Activated CD4-positive, alpha-beta T cell treated with anti-CD3 and anti-CD28 coated beads for 24 hours (primary cell): ENCODE measurements at places on chromosomes 7 and 10.
A peak's percentile ranks its signal among the peaks of the same experiment; 100 is the strongest.

DNA sequence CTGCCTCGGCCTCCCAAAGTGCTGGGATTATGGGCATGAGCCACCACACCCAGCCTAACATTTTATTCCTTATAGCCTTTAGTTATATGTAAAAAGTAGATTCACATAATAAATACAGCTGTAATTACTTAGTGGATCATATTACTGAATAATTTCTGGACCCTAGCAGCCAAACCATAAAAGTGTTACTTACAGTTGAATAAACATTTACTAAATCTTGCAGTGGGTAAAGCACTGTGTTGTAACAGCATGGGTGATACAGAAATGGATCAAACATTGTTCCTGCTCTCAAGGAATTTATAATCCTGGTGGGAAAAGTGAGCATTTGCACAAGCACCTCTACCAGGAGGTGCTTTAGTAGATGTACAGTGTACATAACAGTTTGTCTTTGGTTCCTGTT is 25.0 kb downstream of the BPGM start:
- no peak for DNase-seq

- no peak for DNase-seq
These were observed 2.6 kb upstream of the KAT6B start for GRCh38 chr10:74823791-74824183.

DNA sequence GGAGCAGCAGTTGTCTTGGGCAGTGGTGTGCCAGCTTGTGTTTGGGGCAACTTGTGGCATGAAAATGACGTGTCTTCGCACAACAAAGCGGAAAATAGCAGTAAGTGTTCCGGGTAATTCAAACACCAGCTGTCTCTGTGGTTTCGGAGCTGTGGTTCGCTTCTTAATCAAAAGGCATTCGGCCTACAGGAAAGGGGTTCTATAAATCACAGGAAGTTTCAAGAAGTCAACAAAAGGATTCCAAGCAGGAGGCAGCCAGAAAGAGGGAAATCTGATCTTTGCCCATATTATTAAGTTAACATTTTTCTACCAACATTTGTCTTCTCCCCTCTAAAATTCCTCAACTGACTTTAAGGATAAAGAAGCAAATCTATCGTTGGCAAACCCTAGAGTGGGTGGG is 353.4 kb downstream of the FGFR2 start:
- DNase-seq = no peak

- DNase-seq = peak; percentile 34
These were observed 22.7 kb downstream of the AP5Z1 start for GRCh38 chr7:4797858-4798705.

GRCh38 chr7:44087911-44088838 is 5.8 kb upstream of the POLM start:
- DNase-seq = no peak

- DNase-seq = no peak
These were observed 15.9 kb upstream of the KCNIP2 start for GRCh38 chr10:101859530-101859929.

GRCh38 chr7:4820967-4821471 is 40.8 kb downstream of the PAPOLB start:
- no peak for DNase-seq

DNA sequence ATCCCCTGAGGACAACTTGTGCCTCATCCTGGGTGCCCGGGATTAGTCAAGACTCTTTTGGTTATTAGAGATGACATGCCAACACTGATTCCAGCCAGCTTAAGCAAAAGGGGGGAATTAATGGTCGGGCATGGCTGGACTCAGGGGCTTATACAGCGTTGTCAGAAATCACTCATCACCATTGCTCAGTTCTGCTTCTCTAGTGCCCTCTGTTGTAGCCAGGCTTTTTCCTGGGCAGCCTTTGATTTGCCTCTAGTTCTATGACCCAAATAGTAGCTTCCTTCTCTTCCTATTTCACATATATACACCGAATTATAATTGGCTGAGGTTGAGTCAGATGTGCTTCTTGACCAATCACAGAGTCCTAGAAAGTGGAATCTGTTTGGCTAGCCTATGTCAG is 192.0 kb upstream of the HABP2 start:
- no peak for DNase-seq

GRCh38 chr7:140127360-140128127 is 49.2 kb downstream of the KDM7A start:
- no peak for DNase-seq

DNA sequence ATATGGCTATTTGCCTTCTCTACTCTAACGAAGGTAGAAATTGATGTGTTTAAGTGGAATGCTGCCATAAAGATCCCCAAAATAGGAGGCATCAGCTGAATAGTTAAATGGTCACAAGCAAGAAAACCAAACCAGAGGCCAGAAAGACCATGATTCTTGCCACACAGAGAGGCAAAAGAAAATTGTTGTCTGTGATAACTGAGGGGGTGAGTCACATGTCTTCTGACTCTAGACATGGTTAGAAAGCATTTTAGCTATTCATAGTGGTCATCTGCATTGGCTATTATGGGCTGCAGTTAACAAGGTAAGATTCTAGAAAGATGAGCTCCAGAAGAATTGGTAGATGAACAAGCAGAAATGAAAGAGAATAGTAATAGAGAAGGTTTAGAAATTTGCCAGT is 361.4 kb upstream of the NPSR1 start:
- DNase-seq = no peak

- no peak for DNase-seq
These were observed 102.8 kb downstream of the TNS3 start for GRCh38 chr7:47478926-47479711.

DNA sequence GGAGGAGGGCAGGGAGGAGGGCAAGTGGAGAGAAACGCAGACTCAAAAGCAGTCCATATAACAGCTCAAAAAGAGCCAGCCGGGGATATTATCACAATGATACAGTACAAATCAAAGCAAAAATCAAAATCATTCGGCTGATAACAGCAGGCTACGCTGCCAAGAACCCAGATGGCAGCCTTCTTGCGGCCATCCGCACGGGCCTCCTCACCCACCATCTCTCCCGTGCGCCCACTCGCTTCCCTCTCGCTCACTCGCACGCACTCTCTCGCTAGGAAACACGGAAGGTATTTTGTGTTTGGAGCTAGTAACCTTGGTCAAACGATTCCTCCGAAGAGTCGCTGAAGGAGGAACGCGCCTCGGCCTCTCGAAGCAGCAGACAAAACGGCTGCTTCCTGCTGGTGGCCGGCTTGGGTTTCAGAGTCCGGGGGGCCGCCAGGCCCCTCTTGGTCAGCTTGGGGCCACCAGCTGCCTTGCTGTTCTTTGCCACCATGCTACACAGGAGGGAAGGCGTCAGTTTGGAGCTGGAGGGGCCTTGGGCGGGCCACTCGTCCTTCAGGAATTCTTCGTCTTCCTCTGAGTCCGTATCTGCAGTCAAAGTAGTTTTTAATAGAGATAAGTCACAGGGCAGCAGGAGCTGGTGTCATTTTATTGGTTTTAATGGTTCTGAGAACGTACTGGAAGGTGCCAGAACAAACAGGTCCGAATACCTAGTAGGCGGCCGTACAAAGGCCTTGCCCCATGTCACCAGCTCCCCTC is 68.9 kb downstream of the SLC29A4 start:
- DNase-seq = no peak

- no peak for DNase-seq
These were observed 282.2 kb upstream of the KLF14 start for GRCh38 chr7:131016230-131016629.

GRCh38 chr7:82441669-82442478 is 1.7 kb downstream of the CACNA2D1 start:
- DNase-seq = no peak

GRCh38 chr10:115856580-115856979 is 416.4 kb downstream of the GFRA1 start:
- no peak for DNase-seq
